Natural killer cell (primary cell): ENCODE measurements at places on chromosomes 13 and 19.
A peak's percentile ranks its signal among the peaks of the same experiment; 100 is the strongest.

DNA sequence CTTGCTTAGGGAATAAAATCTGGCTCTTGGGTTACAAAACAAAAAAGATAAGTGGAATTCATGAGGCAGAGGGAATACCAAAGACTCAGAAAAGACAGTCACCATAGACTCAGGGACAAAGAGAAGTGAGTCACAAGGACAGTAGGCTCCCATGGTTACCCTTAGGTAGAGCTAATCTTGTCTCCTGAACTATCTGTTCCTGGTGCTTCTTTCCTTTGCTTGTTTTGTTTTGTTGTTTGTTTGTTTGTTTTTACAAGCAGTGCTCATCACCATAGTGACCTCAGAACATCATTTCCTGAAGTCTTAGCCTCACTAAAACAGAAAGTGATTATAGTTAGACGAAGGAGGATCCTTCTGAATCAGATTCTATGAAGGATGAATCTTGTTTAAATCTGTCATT is 142.3 kb upstream of the SOX21 start:
- DNase-seq: no peak

GRCh38 chr13:19695829-19696228 is 62.4 kb downstream of the MPHOSPH8 start:
- DNase-seq: no peak

GRCh38 chr19:43474986-43475705 is 9.7 kb upstream of the LYPD3 start:
- DNase-seq: peak; percentile 99

DNA sequence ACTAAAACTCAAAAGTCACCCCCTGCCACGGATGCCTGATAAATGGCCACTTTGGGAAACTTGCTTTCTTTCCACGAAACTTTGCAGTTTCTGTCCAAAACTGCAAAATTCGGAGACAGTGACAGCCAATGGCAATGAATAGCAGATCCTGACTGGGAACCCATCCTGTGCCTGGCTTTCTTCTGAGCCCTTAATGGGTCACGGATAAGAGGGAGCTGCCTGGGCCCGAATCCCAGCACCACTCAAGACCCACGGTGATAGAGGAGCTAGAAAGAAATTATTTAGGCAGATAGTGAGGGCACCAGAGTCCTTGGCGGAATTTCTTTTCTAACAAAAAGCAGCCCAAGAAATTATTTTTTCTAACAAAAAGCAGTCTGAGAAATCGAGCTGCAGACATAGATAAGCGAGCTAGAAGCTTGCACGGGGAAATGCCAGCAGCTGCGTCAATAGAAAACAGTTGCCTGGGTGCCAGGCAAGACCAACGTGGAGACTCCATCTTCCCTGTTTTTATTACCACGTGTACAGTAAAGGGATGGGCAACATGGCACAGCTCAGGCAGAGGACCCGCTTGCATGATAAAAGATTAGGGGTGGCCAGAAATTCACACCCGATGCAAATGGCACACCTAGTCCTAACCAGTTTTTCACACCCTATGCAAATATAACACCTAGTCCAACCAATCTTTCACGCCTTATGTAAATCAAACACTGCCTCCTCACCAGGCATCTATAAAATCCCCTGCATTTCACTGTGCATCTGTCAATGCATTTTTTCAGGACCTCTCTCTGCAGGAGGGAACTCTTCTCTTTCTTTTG is 7.1 kb upstream of the HSH2D start:
- peak; percentile 53 for DNase-seq

GRCh38 chr19:49767381-49767780 is 580 bp downstream of the AP2A1 start:
- DNase-seq: no peak

DNA sequence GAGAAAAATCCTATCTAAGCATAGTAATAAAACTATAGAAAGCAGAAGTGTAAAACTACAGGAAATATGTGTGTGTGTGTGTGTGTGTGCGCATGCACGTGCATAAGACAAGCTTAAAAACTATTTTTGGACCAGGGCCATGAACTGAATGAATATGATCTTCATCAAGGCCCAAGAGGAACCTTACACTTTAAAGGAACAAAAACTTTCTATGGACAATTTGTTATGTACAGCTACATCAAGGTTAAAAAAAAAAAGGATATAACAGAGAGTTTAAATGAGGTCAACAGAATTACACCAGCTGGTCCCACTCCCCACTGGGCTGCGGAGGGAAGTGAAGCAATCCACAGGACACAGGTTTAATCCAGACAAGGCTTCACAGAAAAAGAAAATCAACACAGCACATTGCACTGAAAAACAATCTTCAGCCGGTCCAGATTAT is 151.1 kb downstream of the LHFPL6 start:
- DNase-seq: no peak

- no peak for DNase-seq
Observed at GRCh38 chr13:112117955-112118302, 51.0 kb downstream of the SOX1 start.

- DNase-seq: no peak
Observed at GRCh38 chr13:32200741-32201140, 114.4 kb downstream of the ZAR1L start.

- no peak for DNase-seq
Observed at GRCh38 chr19:44580366-44580895, 32.9 kb upstream of the IGSF23 start.

DNA sequence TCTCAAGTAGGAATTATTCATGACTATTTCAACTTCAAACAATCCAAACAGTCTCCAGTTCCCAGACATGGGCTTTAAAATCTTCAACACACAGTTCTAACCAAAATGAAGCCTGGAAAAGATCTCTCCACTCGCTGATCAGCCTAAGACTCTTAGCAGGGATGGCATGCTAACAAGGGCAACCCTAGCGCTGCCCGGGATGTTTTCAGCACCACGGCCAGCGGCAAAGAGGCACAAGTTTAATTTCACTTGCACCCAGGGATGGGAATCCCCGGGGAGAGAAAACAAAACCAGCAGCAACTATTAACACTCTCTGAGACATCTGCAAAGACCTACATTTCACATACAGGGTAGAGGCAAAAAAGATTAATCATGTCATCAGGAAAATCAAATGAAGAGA is 43.0 kb downstream of the CACNA1A start:
- DNase-seq: no peak

DNA sequence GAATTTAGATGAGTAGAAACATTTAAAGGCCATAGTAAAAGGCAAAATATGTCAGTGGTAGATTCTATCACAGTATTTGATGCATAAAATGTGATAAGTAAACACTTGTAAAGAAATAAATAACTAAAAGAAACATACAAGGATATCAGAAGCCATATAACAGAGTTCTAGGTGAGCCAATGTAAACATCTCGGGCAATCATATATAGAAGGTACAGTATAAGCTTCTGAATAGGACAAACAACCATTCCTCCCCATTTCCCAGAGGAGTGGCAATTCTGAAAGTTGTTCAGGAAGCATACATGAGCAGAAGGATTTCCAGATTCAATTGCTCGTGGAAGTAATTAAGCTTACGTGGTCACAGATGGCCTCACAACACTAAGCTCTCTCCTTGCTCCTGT is 267.3 kb downstream of the LHFPL6 start:
- DNase-seq: no peak

DNA sequence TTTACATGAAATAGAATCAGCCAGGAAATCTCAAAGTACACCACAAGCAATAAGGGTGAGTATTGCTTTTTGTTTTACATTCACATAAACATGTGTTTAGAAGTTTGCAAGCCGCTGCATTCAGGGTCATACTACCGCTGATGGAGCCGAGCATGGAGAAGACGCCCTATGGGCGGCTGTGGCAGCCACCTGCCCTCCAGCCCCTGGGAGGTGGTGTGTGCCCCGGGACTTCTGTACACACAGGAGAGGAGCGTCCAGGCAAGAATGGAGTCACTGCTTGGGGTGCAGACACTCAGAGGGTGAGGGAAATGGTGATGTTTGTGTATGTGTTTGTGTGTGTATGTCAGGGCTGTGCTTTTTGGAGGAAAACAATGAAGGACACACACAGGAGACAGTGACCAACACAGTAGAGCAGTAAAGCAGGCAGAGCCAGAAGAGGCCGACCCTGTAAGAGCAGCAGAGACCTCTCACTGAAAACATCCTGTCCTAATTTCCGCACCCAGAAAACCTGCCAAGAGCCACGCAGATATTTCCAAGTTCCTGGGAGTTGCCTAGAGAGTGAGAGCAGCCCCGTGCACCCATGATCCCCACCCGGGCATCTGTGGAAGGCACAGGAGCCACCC is 108.1 kb upstream of the GJB6 start:
- DNase-seq: no peak

GRCh38 chr19:50475736-50476223 is 527 bp upstream of the EMC10 start:
- DNase-seq: no peak

GRCh38 chr13:73390100-73390499 is 331.3 kb downstream of the KLF5 start:
- no peak for DNase-seq

DNA sequence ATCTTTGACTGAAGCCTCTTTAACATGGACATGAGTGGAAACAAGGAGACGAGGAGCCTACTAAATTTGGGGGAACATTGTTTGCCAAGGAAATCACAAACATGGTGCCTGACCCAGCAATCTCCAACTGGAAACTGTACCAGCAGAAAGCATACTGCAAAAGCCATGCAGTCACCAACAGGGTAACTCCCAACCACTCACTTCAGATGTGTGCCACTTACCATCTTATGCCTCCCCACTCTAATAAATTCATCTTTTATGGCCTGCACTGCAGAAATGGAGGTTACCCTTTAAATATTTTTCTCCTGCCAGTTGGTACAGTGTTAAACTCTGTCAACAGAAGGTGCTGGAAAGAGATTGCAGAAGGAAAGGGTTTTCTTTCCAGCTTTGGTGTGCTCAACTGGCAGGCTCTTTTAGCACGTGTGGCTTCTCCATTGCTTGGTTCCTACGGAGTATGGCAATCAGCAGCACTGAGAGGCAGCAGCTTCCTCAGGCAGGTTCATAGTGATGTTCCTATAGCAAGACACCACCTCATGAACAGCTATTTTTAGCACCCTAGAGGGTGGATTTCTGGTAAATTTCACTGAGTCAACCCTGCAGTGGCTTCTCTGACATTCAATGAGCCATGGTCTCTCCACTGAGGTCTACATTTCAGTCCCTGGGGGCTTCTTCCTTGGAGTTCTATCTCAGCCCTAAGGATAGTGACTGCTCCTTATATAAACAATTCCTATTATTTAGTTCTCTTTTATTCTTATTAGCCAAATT is 21.4 kb downstream of the MIR17HG start:
- DNase-seq: no peak

GRCh38 chr13:33411312-33411711 is 125.8 kb upstream of the STARD13 start:
- no peak for DNase-seq

GRCh38 chr13:99366075-99366987 is 59.1 kb upstream of the GPR183 start:
- no peak for DNase-seq

DNA sequence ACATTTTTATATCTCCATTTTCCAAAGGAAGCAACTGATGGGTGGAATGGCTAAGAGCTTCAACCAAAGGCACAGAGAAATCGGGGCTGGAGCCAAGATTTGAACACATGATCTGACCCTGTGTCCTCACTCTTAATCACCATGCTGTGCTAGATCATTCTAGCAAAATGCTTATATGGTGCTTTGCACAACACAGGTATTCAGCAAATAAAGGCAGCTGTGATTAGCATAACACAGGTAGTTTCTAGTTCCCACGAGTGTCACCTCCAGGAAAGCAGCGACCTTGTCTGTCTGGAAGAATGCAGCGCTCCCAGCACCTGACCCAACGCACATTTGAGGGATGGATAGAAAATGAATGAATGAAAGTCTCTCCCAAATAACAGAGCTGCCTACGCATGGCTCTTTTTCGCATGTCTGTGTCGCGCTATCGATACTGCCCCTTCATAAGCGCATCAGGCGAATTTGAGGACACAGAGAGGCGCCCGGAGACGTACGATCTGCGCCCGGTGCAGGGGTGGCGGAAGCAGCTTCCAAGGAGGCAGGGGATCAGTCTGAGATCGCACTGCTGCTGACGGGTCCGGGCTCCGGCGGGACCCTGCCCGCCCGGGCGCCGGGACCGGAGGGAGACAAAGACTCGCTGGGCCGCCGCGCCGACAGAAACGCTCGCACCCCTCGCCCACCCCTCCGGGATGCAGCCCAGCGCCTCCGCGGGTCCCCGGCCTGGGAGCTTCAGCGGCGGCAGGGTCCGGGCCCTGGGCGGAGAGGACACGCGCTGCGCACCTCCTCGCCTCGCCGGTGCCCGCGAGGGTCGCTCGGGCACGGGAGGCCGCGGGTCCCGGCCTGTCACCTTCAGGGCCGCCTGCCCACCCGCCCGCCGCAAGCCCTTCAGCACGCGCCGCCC is 609 bp downstream of the EPS15L1 start:
- DNase-seq: no peak

DNA sequence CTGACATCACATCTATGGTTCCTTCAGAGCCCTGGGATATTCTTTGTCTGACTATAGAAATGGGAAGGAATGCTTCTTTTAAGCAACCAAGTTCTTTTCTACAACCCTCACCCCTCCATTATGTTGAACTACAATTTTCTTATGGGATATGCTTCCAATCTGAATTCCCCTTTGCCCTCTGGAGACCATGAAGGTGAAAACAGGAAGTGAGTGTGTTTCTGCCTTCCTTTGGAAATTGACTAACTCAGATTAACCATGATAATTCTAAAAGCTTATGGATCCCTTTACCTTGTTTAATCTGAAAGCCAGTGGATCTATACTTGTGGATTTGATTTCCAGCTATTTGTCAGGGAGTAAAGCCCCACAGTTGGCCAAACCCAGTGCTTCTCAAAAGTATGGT is 90.8 kb upstream of the SERTM1 start:
- no peak for DNase-seq

GRCh38 chr19:38346837-38347236 is 11.2 kb downstream of the CATSPERG start:
- no peak for DNase-seq

GRCh38 chr19:52120286-52120685 is 19.5 kb downstream of the ZNF616 start:
- no peak for DNase-seq

DNA sequence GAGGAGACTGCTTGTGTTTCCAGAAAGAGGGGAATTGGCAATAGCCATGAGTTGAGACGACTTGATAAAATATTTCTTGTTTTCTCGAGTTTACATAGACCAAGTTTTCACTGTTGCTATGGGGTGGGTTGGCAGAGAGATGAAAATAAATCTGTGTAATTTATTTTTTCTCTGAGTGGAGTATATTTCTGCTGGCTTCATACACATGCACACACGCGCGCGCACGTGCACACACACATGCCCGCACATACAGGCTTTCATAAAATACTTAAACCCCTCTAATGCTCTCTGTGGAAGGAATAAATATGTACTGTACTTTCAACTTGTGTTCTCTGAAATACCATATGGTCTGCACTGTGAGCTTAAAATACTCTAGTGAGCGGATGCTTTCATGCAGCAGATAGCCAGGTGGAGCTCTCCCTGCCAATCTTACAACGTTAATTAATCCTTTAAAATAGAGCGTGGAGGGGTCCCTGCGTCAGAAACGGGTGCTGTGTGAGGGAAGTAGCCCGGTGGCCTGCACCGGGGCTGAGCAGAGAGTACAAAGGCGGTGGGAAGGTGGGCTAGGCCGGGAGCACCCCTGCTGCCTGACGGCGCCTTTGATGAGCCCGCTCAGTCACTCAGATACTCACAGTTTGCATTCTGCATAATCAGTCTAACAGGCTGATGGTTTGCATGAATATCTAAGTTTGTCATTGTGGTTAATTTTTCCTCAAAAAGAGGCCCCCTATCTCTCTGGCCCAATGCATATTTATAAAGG is 44.1 kb downstream of the CCNE1 start:
- DNase-seq: no peak
